ENCODE measurements at places on chromosomes 7 and 10.

- DNase-seq, result no peak
These were observed 48.2 kb upstream of the NFKB2 start for GRCh38 chr10:102347236-102347828.

DNA sequence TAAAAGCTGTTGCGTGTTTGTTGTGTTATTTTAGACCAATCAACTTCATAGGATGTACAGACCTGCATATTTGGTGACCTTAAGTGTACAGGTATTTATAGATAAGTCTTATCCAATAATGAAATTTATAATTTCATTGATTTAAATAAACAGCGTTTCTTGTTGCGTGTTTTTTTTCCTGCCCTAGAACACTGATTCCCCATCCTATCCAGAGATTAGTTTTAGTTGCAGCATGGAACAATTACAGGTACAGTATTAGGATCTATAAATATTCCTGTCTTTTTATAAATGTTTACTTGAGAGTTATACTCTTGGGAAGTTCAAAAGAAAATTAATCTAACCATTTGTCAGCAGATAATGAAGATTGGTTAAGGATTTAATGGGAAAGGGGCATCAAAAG is 2.1 kb upstream of the BMI1 start:
- no peak for DNase-seq

DNA sequence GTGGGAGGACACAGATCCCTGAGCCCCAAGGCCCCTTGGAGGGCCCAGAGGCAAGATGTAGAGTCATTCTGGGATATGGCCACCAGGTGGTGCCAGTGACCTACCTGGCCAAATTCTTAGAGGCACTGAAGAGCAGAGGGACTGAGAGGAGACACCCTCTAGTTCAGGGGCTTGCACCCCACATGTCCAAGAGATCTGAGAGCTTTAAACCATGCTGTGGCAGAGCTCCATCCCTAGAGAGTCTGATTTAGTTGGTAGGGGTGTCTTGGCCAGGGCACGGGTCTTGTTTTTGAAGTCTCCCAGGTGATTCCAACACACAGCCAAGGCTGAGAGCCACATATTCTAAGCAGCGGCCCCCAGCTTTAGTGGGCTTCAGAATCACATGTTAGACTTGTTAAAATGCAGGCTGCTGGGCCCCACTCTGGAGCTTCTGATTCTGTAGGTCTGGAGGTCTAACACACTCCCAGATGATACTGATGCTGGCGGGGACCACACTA is 52.5 kb downstream of the PRF1 start:
- no peak for DNase-seq

DNA sequence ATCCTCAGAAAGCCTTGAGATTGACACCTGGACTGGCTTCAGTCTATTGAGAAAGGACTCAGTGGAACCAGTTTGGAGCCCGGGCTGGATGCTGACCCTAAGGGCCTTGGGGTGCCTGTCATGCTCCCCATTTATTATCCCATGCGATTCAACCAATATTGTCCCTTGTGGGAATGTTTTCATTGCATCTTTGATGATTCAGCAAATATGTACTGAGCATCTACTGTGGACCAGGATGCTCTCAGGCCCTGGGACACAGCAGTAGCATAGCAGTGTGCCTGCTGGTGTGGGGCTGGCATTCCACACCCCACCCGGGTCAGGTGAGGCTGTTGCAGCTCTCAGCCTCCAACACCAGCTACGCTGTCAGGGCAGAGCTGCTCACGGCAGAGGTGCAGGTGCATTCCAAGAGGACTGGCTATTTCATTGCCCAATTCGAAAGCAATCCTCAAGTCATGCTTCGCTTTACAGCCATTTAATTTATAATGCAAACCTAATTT is 586.0 kb downstream of the TCERG1L start:
- DNase-seq, result no peak

DNA sequence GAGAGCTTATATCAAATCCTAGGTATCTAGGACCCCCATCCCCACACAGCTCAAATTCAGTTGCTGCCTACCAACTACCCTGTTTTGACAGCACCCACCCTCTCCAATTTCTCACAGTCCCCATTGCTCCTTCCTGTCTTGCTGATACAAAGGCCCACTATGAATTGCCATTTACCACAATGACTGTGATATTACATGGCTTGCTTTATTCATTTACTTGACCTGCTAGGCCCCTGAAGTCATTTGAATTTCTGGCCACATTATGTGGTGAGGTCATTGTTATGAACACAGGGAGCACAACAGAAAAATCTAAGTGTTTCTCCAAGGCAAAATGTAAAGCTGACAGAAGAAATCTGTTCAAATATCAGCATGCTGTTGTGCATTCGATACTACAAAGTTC is 101.4 kb downstream of the PPP1R17 start:
- DNase-seq, result no peak

DNA sequence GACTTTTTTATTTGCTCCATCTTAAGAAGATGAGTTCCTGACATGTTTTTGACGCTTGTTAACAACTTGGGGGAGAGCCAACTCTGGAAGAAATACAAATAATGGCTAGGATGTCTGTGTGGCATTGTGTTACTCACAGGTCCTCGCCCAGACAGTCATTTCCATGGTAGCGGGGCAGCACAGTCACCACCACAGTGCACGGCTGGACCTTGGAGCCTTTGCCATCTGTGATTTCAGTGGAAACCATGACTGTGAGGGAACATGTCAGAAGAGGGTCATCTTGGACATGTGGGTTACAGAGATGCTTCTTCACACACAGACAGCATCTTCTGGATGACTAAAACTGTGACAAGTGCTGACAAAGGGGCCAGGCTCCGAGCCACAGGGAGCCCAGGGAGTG is 74.5 kb downstream of the PKD1L1 start:
- no peak for DNase-seq

Measured in AG09309 (cell line).